ENCODE measurements at places on chromosomes 4 and X.
A peak's percentile ranks its signal among the peaks of the same experiment; 100 is the strongest.

DNA sequence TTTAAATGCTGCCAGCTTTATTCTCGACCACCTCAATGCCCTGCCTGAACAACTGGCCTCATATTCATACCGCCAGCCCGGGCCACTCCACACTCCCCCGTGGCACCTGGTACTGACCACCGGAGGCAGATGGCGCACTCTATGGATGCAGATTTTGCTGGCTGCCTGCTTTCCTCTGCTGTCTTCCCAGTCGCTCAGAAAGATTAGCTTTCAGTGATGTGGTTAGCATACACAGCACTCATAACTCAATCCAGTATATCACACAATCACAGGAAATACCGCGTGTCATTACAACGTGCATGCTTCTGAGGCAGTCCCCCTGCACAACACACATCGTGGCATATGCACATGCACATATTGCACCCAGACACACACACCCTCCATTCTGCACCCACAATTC lies 147.2 kb upstream of the BCOR start:
- DNase-seq = peak; percentile 14

GRCh38 chr4:168059251-168059650 lies 33.1 kb upstream of the ANXA10 start:
- DNase-seq = no peak

- DNase-seq = peak; percentile 9
Measured at GRCh38 chr4:112327965-112328733, 31.0 kb downstream of the ALPK1 start.

DNA sequence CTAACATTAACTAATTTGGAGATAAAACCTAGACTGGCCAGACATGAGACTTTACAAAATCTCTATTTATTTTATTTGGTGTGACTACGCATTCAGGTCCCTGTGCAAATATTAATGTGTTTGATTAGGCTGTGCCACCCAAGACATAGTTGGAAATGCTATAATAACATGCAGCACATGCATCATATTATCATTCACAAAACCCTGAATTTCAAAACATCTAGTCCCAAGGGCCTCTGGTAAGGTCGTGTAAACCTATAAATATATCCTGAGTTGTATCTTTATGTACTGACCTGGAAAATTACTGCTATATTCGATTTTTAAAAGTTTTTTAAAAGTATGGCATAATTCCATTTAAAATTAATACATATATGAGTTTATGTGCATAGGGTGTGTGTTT lies 47.1 kb upstream of the FAT4 start:
- no peak for DNase-seq

- DNase-seq = no peak
Measured at GRCh38 chr4:82811838-82812341, 13.3 kb upstream of the SCD5 start.

DNA sequence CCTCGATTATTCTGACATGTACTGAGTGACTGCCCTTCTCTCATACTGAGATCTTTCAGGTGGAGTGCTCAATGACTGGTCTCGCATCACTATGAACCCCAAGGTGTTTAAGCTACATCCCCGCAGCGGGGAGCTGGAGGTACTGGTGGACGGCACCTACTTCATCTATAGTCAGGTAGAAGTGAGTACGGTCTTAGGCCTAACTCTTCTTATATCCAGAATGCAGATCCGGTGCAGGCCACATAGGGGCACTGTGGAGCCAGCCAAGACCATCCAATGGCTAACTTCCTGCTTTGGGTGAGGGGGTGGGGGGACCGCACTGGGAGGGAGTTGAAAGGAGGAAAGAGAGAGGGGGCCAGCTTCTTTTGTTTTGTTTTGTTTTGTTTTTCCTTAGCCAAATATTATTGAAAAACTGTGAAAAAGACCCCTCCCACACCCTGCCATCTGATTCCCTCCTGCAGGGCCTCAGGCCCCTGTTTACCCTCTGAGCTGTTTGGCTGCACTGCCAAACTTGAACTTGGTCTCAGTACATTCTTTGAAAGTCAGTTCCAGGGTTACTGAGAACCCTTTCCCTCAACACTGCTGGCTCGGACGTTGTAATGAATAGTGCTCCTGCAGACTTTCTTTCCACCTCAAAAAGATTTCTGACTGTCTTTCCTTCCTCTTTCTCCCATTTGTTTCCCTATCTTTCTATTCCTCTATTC lies 16.2 kb downstream of the AWAT2 start:
- no peak for DNase-seq
